Daoy (cell line): ENCODE measurements at places on chromosomes 5 and 9. TPM values are rescaled to one million over a fixed set of nuclear protein-coding genes. Genes with fewer than 3 reads are reported as not detected.

GRCh38 chr5:96292582-96293247 is 140.3 kb downstream of the PCSK1 start:
- DNase-seq = no peak

GRCh38 chr5:139787568-139788293 is 7.9 kb upstream of the PSD2 start:
- DNase-seq = peak; percentile 86

- DNase-seq = no peak
These were observed 115.8 kb upstream of the HAND1 start for GRCh38 chr5:154593796-154594195.

DNA sequence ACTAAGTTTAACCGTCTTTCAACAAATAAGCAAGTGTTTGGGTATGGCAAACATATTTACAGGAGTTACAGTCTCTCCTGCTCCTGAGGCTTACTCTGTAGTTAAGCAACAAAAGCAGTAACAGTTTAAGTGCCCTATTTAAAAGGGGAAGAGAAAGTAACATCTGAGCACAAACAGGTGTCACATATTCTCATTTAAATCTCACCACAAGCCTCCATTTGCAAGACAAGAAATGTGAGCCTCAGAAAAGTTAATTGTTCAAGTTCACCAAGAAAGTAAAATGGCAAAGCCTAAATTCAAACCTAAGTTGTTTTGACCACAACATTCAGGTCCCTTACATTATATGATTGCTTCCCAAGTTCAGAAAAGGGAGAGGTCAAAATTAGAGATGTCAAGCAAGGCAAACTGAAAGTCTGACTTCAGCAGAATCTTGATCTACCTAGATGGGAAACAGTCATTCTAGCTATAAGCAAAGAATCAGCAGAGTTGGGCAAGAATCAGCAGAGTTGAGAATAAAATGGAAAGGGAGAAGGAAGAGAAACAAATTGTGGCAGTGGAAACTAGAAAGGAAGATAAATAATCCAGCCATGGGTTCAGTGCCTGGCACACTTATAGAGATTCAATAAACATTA is 93.4 kb downstream of the STRBP start:
- DNase-seq = no peak

GRCh38 chr9:114028646-114029045 is 49.5 kb downstream of the AMBP start:
- no peak for DNase-seq

SLC36A2 gene
- not detected in 2 replicates for total RNA-seq

DNA sequence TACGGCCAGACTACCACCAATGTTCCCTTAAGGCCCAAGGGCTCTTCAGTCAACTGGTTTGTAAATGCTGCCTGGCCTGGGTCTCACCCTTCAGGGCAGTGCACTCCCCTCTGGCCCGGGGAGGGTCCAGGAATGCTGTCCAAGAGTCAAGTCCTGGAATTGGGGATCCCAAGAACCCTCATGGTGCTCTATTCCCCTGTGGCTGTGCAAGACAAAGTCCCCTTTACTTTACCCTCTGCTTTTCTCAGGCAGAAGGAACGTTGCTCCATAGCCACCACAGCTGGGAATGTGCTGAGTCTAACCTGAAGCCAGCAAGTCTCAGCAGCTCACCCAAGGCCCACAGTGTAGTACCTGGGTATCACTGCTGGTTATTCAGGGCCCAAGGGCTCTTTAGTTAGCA is 51.3 kb upstream of the CRHBP start:
- DNase-seq = no peak

GRCh38 chr9:124340219-124341069 is 74.8 kb downstream of the PSMB7 start:
- no peak for DNase-seq

GRCh38 chr5:100877274-100877673 is 25.8 kb downstream of the ST8SIA4 start:
- no peak for DNase-seq

DNA sequence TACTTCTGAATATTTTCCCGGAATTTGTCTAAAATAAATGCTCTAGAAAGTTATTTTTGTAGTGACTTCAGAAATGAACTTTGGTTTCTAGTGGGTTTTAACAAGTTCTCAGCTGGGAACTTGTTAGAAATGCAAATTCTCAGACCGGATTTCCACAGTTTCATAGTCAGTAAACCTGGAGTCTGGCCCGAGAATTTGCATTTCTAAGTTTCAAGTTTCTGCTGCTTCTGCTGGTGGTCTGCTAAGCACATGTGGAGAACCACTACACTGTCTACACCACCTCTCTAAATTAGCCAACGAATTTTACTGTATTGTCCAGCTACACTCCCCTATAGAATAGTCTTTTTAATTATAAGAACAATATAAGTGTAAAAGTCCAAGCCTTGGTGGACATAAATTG is 208.0 kb downstream of the CHSY3 start:
- no peak for DNase-seq

LCN9 gene
- total RNA-seq = not detected in 2 replicates

- DNase-seq = no peak
These were observed 446.1 kb downstream of the ANXA1 start for GRCh38 chr9:73597771-73598170.

GRCh38 chr5:38329132-38329715 is 70.9 kb downstream of the EGFLAM start:
- peak; percentile 93 for DNase-seq

GRCh38 chr5:757931-758697 is 26.4 kb downstream of the ZDHHC11B start:
- DNase-seq = no peak

UNC5A gene
- 0.06 TPM in 2 replicates for total RNA-seq

TRIM36 gene
- 6.3 and 13.3 TPM in 2 replicates for total RNA-seq

GRCh38 chr9:110370315-110370714 is 32.7 kb upstream of the TXNDC8 start:
- peak; percentile 57 for DNase-seq

DNA sequence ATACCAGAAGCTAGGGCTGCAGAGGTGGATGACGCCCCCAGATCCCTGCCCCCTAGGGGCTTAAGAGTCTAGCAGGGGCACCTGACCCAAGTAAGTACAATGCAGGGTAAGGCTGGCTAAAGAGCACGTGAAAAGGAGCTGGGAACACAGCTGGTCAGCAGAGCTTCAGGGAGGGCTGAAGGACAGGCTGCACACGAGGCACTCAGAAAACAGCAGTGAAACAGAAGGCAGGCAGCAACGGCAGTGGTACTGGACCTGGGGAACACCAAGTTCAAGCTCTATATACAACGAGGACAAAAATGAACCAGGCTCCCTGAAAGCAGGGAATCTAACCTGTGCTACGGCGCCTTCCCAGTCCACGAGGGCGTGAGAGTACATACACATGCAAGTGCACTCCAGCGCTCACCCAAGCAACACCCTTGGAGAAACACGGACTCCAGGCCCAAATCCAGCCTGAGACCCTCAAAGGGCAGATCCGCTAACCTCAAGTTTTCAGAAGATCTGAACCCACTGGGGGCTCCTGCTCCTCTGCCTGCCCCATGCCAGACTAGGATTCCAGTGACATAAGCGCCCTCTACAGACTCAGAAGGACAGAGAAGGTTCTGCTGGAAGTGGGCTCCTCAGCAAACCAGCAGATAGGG is 57.4 kb downstream of the PSMB7 start:
- no peak for DNase-seq

DNA sequence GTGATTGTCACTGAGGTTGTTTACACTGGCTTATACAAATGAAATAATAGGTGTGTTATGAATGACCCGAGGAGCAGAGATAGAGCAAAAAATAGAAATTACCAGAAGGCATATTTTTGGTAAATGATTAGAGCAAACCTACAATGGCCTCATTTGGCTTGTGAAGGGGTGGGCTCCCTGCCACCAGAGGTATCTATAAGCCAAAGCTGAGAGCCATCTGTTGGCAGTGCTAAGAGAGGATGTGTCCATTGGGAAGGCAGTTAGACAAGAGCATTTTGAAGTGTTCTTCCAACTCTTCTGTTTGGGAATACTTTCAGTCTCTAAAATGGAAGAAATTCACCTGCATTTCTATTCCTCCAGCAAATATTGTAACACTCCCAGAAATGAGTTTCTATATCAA is 10.6 kb downstream of the NIPAL4 start:
- DNase-seq = no peak

DNA sequence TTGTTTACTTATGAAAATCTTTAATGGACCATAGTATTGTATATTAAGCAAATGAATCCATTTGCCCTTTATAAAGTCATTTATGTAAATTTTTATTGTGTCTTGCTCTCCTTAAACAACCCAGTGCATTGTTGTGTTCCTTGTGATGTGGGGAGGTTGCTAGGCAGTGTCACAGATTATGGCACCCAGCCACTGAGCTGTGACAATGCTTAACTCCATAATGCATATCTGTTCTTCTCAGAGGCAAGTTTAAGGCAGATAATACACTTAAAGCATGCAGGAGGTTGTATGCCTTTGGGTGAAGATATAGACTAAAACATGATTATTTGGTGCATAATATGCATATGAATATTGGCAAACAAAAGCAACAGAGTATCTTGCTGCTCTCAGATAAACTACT is 269.6 kb upstream of the RIOK2 start:
- no peak for DNase-seq

GRM6 gene
- not detected in 2 replicates for total RNA-seq

HSPA5 gene
- total RNA-seq = 50.3 and 56.3 TPM in 2 replicates

TSSK1B gene
- total RNA-seq = not detected in 2 replicates

GDA gene
- total RNA-seq = 1.0 and 3.7 TPM in 2 replicates

DNA sequence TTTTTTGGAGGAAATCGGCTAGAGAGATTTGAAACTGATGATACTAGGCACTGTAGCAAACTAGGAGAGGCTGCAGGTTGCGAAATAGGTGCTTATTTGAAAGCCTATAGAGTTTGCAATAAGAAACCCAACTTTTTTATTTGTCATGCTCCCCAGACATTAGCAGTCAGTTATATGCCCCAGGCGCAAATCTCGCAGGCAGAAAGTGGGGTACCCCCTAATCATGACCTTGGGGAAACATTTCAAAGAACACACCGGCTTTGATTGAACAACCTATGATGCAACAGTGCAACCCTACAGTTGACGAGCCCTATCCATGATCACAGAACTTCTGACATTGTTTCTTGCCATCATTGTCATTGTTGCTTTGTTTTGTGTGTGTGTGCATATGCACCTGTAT is 510.5 kb downstream of the RAB3C start:
- DNase-seq = no peak

DAB2 gene
- total RNA-seq = 8.3 and 10.3 TPM in 2 replicates
